ENCODE measurements at places on chromosomes 2 and 18.

- no peak for DNase-seq
These were observed 62.1 kb upstream of the PGAP1 start for GRCh38 chr2:196988639-196989038.

DNA sequence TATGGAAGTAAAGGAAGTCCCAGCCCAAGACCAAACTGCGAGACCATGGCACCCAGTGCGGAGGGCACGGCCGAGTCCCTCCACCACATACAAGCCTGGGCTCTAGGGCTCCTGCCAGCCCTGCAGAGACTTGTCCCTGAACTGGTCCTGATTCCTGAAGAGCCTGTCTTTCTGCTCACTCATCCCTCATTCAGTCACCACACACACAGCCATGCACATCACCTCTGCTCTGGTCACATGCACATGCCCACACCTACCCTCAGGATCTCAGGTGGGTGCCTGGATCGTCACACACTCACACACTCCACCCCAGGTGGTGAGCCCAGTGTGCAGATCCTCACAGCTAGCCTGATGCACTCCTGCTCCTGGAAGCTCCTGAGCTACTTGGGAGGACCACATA lies 71.4 kb upstream of the LAPTM4A start:
- no peak for DNase-seq

GRCh38 chr2:218019411-218020060 lies 16.7 kb upstream of the TNS1 start:
- DNase-seq = no peak

GRCh38 chr18:79799619-79800370 lies 2.1 kb downstream of the KCNG2 start:
- DNase-seq = no peak

GRCh38 chr18:2411381-2411960 lies 159.8 kb downstream of the METTL4 start:
- peak; percentile 36 for DNase-seq

DNA sequence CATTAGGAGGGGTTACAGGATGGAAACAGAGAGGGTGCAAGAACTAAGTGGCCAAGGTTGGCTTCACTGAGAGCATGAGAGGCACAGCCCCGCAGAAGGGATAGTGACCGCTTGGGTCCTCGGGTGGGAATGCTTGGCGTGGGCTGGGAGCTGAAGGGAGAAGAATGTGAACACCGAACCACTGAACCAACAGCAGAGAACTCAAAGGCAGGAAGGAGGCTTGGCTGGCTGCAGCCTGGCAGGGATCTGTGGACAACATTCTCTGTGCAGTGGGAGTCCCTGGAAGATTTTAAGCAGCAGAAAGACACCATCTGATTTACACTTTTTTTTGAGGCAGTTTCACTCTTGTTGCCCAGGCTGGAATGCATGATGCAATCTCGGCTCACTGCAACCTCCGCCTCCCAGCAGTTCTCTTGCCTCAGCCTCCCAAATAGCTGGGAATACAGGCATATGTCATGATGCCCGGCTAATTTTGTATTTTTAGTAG lies 33.9 kb downstream of the SOWAHC start:
- no peak for DNase-seq

GRCh38 chr2:144446136-144446535 lies 73.8 kb downstream of the ZEB2 start:
- DNase-seq = no peak

- no peak for DNase-seq
These were observed 66.7 kb upstream of the NT5C1B start for GRCh38 chr2:18656048-18656447.

- DNase-seq = no peak
These were observed 49.0 kb upstream of the TFCP2L1 start for GRCh38 chr2:121333834-121334558.

GRCh38 chr2:58890865-58891525 lies 649.9 kb upstream of the FANCL start:
- no peak for DNase-seq

DNA sequence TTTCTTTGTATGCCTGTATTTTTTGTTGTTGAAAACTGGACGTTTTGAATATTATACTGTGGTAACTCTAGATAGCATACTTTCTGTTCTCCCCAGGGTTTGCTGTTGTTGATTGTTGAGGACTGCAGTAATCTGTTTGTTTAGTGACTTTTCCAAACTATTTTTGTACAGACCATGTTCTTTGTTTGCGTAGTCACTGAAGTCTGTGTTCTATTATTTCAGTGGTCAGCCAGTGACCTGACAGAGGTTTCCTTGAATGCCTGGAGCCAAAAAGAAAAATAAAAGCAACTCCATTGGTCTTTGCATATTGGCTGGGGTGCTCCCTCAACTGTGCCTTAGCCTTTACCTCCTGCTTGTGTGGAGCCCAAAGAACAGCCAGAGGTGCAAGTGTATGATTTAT lies 42.7 kb upstream of the PHLPP1 start:
- no peak for DNase-seq

- peak; percentile 9 for DNase-seq
These were observed 32.5 kb downstream of the MERTK start for GRCh38 chr2:111930875-111931274.

DNA sequence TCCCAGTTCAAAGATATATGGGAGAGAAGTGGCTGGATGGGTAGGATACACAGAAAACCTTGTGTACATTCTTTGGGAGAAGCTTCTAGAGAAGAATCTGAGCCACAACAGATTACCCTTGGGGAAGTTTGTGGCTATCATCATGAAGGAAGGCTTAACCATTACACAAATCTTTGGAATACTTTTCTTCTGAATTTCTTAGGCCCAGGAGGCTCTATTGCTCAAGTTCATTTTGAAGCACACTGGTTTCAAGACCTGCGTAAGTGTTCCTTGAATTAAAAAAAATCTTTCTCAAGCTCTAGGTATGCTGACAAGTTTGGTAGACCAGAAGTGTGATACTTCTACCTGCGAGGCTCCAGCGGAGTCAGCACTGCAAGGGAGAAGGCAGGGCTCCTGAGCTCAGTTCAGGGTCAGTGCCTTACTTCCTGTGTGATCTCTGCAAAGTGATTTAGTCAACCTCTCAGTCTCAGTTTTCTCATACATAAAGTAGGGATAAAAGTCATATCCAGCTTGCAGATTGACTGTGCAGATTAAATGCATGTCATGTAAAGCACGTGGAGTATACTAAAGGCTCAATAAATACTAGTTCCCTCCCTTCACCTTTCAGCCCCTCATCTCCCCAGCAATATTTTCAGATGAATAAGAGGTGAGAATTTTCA lies 438.6 kb downstream of the DLGAP1 start:
- DNase-seq = peak; percentile 18

- DNase-seq = no peak
These were observed 19.4 kb upstream of the RNF149 start for GRCh38 chr2:101327863-101328394.

DNA sequence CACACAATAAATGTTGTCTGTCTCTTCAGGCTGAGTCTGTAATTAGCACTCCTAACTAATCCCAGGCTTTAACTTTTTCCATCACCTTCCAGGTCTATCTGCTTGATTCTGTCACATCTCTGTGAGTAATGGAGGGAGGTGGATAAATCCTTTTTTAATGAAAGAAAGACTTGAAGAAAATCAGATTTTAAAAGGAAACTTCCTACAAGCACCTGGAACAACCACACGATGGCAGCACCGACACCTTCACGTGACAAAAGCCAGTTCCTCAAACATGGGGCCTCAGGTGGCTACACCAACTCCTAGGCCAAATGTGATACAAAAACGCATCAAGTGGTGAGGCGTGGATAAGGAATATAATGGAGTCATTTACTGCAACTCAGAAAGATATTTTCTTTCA lies 41.8 kb downstream of the TGFBRAP1 start:
- peak; percentile 1 for DNase-seq

- no peak for DNase-seq
These were observed 57.6 kb downstream of the KCNG2 start for GRCh38 chr18:79855147-79855933.

- no peak for DNase-seq
These were observed 1.1 kb upstream of the TMEFF2 start for GRCh38 chr2:192195548-192196418.

DNA sequence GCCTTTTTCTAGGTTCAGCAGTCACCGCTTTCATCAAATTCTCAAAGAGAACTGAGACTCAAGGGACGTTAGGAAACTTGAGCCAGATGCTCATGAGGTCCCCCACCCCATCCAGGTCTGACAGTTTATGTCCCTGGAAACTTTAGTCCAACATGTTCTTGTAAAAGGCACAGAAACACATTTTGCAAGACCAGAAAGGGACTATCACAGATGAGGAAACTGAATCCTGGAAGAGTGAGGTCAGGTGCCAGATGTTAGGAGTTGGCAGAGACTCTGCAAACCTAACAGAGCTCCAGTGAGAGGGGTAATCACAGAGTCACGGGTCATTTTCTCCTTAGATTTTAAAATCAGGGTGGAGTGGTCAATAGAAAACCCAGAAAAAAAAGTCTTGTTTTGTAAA lies 76.6 kb downstream of the RDH14 start:
- DNase-seq = no peak

DNA sequence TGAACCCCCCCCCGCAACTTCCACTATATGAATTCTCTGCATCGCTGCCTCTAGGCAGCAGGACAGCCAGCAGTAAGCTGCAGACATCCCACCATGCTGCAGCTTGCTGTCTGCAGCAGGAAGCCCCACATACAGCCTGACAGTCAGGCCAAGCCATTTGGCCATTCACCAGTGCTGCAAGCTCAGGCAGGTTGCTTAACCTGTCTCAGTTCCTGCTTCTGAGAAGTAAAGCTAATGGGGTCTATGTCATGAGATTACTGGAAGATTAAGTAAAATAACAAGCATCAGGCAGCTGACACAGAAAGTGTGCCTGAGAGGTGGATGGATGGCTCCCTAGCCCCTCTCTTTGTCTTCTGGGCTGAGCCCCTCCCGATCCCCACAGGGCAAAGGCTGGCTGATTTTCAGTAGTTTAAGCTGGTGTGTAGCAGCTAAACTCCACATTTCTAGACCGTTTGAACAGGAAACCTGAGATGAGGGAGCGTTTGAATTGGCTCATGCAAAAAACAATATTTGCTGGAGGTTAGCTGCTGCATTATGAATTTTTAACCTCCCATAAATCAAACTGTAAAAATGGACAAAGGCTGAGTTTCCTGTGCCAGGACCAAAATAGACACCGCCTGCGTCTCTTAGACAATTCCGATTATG lies 193.8 kb upstream of the ARL4C start:
- no peak for DNase-seq

DNA sequence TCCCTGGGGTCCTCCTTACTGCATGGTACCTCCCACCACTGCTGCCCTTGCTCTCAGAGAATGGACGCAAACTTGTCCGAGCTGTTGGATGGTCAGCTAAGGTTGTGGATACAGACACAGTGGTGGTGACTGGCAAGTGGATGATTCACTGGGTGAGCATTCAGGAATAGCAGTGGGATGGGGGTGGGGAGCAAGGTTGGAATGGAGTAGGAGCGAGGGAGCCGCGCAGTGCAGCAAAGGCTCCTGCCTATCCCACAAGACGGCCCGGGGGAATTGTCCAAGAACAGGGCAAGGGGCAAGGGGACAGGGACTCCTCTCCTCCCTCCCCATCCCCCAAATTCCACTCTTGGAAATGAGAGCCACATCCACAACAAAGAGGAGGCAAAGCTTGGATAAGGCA lies 102.2 kb downstream of the PIEZO2 start:
- DNase-seq = no peak

- no peak for DNase-seq
These were observed 105.5 kb downstream of the THADA start for GRCh38 chr2:43490252-43490786.

- no peak for DNase-seq
These were observed 59.5 kb downstream of the MERTK start for GRCh38 chr2:111957872-111958354.

GRCh38 chr2:119221609-119222008 lies 2.0 kb upstream of the STEAP3 start:
- DNase-seq = no peak

- no peak for DNase-seq
These were observed 268.9 kb upstream of the CCDC68 start for GRCh38 chr18:55228191-55228590.

GRCh38 chr2:240013343-240013742 lies 11.8 kb downstream of the NDUFA10 start:
- DNase-seq = no peak

DNA sequence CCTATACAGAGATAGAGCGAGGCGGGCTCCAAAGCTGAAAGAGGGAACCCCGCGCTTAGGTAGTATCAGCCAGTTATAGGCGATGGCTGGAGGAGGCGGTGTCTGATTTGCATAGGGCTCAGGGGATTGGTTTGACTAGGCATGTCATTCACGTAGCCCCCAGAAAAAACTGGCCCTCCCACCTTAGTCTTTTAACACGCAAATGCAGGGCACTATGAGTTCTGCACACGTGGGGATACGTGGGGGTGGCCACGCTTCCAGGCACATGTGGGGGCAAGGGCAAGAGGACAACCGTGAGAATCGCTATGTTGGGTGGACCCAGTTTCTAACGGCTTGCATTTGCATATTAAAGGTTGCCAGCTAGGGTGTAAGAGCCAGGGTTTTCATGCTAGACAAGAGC lies 56.7 kb upstream of the MSTN start:
- no peak for DNase-seq

GRCh38 chr2:133666621-133667020 lies 98.4 kb upstream of the NCKAP5 start:
- DNase-seq = no peak

DNA sequence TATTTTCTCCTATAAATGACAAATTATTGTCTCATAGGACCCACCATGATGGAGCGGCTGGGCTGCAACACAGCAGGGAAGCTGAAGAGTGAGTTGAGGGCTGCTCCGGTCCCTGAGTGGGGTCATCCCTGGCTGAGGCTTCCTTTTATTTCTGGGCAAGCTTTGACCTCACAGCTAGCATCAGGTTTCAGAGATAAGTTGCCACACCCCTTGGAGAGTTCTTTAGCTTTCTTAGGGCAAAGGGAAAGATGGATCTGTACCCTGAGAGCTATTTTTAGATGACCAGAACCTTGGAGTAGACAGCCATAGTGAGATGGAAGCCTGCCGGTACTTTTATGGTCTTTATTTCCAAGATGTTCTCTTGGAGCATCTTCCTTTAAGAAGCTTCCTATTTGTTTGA lies 11.5 kb downstream of the MYL1 start:
- DNase-seq = no peak

GRCh38 chr2:179031731-179032408 lies 18.1 kb downstream of the CCDC141 start:
- peak; percentile 69 for DNase-seq

GRCh38 chr2:21412944-21413443 lies 289.2 kb downstream of the TDRD15 start:
- DNase-seq = no peak

DNA sequence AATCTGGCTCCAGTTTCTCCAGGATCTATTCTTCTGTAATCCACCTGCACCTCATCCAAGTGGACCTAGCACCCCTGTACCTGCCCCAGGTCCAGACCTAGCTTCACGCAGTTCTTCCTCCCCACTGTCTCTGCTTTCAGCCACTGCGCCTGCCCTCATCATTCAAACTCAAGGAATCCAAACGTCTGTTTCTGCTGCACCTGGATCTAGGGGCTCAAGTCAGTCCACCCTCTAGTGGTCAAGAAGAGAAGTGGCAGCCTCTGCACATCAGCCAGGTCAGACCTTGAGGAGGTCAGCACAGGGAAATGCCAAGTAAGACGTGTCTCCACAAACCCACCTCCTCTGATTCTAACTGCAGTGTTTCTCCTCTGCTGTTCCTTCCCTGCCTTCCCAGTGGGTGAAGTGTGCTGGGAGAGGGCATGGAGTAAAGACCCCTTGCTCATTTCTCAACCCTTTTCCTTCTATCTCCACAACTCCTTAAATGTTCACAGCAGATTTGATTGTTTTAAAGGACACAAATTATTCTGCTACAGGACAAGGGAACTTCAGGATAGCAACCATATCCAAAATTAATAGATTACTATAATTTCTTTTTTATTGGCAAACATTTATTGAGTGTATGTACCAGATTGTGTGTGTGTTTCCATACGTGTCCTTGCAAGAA lies 8.6 kb upstream of the RNF152 start:
- no peak for DNase-seq
